ENCODE measurements at places on chromosomes 13 and 19.

DNA sequence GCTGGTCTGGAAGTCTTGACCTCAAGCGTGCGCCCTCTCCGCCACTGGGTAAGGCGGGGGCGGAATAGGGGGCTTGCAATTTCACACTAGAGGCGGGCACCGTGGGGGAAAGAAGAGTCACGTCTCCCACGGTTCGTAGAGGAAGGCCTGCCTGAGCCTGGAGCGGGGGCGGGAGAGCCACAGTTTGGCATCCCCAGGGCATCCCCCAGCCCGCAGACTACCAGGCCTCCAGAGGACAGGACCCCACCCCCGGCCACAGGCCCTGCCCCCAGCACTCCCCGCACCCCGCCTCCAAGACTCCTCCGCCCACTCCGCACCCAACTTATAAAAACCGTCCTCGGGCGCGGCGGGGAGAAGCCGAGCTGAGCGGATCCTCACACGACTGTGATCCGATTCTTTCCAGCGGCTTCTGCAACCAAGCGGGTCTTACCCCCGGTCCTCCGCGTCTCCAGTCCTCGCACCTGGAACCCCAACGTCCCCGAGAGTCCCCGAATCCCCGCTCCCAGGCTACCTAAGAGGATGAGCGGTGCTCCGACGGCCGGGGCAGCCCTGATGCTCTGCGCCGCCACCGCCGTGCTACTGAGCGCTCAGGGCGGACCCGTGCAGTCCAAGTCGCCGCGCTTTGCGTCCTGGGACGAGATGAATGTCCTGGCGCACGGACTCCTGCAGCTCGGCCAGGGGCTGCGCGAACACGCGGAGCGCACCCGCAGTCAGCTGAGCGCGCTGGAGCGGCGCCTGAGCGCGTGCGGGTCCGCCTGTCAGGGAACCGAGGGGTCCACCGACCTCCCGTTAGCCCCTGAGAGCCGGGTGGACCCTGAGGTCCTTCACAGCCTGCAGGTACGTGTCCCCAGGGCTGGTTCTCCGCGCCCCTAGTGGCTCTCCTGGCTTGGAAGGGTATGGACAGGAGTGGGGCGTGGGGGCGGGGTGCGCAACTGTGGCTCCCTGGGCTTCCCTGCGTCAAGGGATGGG lies at the start of gene ANGPTL4:
Gene ANGPTL4 (plus strand): TSS at position 353 of the 969 bp plus-strand sequence. CDS start 167 bp downstream, at position 520.
- peak; percentile 94 for DNase-seq

DNA sequence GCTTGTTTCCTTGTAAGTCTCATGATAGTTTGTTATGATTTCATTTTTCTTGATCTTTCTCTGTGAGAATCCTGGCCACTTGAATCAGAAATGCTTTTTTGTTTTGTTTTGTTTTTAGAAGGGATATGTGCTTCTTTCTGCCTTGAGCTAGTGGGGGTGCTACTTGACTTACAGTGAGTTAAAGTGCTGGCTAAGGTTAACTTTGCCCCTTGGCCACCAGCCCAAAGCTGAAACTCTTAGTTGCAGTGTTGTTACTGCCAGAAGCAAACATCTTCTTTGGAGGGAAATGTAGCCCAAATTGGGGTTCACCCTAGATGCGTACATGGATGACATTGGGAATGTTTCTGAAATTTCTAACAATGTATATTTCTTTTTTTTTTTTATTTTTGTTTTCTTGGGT lies 57.4 kb downstream of the TDRD3 start:
- DNase-seq = no peak

- no peak for DNase-seq
Observed at GRCh38 chr13:98220271-98220791, 43.3 kb upstream of the RNF113B start.

DNA sequence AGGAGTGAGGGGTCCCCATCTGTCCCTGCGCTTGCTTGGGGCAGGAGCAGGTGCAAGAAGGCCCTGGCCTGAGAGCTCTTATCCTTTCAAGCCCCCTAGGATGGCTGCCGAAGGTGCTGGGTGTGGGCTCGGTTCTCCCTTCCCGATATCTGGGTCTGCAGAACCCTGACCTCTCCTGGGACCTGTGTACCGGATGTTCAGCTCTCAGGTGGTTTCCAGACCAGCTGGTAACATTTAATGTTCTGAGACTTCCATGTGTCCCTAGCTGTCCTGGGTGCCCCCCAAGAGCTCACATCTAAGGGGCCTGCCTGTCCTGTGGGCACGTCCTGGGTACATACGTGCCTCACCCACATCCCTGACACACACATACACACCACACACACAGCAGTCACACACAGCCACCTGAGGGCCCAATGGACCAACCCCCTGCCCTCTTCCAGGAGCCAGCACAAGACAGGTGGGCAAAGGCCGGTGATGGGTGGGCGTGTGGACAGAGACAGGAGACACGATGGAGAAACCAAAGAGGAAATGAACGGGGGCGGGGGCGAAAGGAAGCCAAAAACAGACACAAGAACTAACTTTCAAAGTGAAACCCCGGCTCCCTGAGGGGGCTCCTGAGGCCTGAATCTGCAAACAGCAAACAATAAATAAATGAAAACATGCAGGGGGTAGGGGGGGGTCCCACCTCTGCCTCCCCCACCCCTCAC lies 124.3 kb downstream of the PTPRS start:
- DNase-seq = no peak

GRCh38 chr19:29624489-29625185 lies 18.6 kb downstream of the POP4 start:
- no peak for DNase-seq

DNA sequence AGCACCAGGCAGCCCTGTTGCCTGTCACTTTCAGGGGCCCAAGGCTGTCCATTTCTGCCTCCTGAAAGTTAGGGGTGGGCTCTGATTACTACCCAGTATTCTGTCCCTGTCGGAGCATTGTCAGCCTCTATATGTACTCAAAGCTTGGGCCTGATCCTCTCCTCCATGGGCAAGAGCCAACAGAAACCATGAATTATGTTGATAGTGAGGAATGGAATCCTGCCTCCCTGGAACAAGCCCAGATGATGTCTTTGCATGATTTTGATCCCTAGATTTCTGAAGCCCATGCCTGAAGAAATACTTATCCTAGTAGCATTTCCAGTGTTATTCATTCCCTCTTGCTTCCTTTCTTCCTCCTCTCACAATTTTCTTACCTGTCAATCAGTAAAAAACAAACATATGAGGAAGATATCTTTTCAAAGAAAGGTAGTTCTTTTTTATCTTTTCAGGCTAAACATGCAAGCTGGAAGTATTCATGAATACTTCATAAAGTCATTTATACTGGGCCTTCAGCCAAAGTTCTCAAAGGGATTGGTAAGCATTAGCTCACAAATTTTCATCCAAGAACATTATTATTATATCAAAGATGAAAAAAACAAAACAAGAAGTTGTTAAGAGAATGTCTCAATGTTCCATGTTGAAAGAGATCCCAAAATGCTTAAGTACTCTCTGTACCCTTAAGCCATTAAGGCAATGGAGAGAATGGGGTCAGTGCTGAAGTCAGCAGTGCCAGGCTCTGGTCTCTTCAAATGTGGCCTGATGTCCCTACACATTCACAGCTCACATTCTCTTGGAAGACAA lies 171.7 kb downstream of the NHLRC3 start:
- peak; percentile 13 for DNase-seq

DNA sequence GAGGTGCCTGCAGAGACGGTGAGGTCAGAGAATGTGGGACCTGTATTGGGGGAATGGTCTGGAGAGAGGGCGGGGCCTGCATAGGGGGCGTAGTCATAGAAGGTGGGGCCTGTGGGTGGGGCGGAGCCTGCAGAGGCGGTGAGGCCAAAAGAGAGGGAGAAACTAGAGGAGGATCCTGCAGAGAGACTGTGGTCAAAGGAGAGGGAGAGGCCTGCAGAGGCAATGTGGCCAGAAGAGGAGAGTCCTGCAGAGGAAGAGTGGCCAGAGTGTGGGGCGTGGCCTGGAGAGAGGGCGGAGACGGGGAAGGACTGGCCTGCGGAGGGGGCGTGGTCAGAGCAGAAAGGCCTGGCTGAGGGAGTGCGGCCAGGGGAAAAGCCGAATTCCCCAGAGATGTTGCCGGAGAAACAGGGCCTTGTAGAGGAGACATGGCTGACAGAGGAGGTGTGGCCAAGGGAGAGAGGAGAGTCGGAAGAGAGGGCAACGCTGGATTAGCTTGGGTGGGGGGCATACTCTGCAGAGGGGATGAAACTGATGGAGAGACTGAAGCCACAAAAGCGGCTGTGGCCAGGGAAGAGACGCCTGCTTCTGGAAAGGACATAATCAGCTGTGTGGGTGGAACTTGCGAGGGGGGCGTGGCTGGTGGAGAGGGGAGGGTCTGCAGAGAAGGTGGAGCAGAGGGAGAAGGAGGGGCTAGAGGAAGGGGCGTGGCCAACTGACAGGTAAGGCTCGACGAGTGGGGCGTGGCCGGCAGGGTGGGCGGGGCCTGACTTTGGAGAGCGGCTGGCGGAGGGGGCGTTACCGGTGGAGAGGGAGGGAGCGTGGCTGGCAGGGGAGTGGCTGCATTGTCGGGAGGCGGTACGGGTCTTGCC lies 2.5 kb downstream of the PRR36 start:
- peak; percentile 93 for DNase-seq

DNA sequence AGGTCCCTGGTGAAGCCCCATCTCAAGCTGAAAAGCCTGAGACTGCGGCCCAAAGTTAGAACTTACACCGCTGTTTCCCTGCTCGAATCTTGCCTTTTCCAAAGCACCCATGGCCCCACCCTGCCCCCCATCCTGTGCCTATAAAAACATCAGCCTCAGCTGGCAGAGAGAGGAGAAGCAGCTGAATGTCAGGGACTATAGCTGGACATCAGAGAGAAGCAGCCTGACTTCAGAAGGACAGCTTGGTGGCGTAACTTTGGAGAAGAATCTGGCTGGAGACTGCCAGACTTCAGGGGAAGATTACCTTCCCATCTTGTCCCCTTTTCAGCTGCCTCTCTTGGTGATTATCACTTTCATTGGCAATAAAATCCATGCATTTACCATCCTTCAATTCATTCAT lies 9.3 kb upstream of the RCBTB2 start:
- no peak for DNase-seq

All from adipocyte (in vitro differentiated cells).